ENCODE measurements at places on chromosomes 1 and 21.

GRCh38 chr1:1893291-1893985 lies 2.6 kb upstream of the GNB1 start:
- DNase-seq = no peak

- DNase-seq = no peak
Observed at GRCh38 chr21:34630536-34631143, 15.7 kb upstream of the RCAN1 start.

- no peak for DNase-seq
Observed at GRCh38 chr1:197911857-197912696, 5.1 kb upstream of the LHX9 start.

DNA sequence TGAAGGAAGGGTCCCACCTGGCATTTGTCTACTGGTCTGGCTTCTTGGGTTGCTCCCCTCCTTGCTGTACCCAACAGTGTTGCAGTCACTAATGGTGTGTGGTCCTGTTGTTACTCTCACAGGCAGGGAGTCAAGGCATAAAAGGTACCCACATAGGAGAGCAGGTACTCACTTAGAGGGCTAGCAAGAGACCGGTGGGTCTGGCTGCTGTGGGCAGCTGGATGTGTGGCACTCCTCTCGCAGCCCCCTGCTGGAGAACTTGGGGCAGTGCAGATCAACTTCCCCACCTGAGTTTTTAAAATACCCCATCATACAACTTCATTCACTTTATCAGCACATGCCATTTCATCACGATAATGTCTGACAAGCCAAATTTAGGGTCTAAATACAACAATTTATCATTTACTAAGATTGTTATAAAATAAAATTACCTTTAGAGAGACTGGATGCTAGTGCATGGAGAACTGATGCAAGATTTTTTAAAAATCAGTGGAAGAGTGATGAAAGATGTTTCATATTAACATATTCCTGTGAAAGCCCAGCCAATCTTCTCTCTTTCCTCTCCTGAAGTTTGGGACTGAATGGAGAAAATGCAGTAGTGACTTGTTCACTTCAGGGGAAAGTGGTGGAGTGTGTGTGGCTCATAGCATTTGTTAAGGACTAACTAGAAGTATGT lies 42.8 kb downstream of the ACP6 start:
- peak; percentile 28 for DNase-seq

- no peak for DNase-seq
Observed at GRCh38 chr1:153929426-153929825, 6.7 kb upstream of the GATAD2B start.

DNA sequence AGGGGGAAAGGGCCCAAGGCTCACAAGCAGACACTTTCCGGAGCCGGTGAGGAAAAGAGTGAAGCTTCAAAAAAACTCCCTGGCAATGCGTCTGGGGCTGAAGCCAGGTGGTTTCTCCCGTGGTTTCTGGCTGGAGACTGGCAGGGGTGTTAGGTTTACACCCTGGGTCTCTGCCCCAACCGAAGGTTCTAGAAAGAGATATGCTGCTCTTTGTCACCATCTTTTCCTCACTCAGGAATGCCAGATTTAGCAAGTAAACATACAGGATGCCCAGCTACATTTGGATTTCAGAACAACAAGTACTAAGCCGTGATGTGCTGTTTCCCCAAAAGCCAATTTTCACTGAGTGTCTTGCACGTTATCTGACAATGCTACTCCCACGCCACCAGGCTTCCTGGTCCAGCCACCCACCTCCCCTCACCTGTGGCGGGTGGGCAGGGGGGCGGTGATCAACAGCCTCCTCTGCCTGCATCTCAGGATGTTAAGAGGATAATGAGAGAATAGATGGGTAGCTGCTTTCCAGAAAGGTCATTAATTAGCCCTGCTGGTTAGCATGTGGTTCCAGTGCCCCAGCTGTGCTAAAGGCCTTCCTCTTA lies 69.6 kb upstream of the OLIG2 start:
- no peak for DNase-seq

- DNase-seq = no peak
Observed at GRCh38 chr1:164588516-164589341, 29.7 kb downstream of the PBX1 start.

GRCh38 chr1:50527249-50527986 lies 104.2 kb upstream of the DMRTA2 start:
- no peak for DNase-seq

DNA sequence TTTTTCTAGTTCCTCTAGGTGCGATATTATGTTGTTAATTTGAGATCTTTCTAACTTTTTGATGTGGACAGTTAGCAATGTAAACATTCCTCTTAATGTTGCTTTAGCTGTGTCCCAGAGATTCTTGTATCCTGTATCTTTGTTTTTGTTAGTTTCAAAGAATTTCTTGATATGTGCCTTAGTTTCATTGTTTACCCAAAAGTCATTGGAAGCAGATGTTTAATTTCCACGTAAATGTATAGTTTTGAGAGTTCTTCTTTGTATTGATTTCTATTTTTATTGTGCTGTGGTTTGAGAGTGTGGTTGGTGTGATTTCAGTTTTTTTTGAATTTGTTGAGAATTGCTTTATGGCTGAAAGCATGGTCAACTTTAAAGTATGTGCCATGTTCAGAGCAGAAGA lies 319.4 kb downstream of the PTBP2 start:
- no peak for DNase-seq

DNA sequence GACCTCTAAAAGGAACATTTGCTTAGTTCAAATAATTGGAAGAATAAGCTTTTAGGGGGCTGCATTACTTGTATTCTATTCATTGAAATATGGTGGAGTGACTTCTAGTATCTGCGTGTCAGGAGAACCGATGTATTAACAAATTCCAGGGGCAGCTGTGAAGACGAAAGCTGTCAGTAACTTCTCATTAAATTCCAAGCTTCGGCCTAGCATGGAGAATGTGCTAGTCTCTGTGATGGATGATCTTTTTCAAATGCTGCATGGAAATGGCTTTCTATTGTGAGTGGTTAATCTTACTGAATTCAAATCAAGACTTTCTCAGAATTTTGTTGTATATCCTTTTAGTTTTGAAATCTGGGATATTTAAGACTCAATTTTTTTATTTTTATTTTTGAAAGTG lies 429.9 kb downstream of the ADGRL2 start:
- DNase-seq = no peak

DNA sequence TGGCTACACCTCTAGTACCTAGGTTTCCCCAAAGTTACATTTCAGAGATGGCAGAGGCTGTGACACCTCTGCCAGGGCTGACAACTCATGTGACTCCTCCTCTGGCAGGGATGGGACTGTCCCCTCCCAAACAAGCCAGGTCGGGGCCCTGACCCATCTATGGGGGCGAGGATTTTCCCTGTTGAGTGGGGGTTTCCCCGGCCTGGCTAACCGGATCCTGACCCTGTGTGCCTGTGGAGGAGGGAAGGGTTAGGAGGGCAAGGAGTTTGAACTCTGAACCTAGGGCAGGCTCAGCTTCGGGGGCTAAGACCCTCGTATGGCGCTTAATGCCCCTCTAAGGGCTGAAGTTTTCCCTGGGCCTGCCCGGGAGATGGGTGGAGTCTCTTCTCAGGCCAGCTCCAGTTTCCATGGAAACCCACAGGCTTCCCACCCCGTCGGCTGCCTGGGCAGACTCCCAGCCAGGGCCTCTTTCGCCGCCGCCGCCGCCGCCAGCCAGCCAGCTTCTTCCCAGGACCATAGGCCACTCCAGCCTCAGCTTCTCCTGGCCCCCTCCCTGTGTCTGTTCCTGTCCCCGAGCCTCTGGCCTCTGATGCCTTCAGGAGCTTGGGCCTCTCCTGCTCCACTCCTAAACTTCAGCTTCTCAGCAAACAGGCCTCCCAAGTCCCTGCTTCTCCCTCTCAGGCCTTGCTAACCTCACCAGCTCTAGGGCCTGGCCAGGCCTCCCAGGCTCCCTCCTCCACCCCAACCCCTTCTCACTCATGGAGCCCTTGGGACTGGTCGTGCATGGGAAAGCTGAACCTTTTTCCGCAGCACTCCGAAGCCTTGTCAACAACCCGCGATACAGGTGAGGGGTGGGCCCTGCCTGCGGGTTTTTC lies at the start of gene BTBD19:
Gene BTBD19 (plus strand): TSS at position 461 of the 875 bp plus-strand sequence. CDS start 298 bp downstream, at position 759.
- DNase-seq = peak; percentile 73

DNA sequence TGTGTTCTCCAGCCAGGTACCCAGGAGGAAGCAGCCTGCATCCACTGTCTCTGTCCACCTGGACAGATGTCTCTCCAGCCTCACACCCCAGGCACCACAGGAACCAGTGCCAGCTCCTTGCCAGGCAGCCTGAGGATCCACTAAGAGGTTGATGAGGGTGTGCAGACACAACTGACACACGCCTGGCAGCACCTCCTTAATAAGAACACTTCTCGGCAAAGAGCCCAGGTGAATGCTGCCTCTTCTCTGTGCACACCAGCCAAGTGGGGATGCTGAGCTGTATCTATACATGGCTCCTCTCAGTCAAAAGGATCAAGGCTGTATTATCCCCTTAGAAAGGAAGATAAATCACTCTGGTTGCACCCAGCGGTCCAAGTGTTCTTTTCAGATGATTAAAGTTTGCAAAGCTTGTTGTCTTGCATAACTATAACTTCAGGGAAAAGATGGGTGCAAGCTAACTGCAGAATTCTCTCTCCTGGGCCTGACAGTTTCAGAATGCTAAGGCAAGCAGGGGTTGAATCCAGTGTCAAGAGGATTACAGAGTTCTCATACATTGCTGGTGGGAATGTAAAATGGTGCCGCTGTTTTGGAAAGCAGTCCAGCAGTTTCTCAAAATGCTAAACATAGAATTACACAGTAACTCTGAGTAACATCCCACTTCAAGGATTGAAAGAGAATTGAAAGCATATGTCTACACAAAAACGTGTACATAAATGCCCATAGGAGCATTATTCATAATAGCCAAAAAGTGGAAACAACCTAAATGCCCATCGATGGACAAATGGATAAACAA lies 3.7 kb upstream of the CAPN8 start:
- no peak for DNase-seq

GRCh38 chr1:72186733-72187307 lies 95.5 kb downstream of the NEGR1 start:
- no peak for DNase-seq

GRCh38 chr1:92482665-92483609 lies 3.8 kb downstream of the GFI1 start:
- DNase-seq = no peak

DNA sequence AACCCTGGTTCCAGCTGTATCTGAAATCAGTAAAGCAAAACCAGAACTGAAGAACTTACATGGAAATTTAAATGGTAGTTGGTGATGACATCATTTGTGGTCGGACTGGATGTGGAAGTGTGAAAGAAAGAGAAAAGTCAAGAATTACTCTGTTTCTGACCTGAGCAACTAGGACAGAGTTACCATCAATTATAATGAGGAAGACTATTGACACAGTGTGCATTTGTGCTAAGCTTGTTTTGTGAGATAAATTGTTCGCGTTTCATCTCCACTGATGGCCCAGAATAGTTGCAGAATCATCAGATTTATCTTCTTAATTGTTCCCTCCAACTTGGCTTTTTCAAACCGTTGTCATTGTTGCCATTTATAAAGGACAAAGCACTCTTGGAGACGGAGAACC lies 410.6 kb upstream of the DEPDC1 start:
- DNase-seq = no peak

DNA sequence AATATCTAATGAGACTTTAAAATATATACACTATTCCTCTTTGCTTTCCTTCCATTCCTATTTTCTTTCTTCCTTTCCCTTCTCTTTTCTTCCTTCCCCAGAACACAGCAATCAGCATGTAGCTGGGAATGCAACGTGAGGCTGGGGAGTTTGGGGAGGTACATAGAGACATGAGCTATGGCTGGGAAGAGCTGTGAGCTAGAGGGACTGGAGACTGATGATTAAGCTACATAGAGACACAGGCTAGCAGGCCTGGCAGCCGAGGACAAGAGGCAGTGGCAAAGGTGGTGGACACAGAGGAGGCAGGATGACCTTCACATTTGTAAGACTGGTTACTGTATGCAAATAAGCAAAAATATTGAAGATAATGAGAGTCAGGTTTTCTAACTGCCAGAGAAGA lies 7.5 kb downstream of the LPAR3 start:
- DNase-seq = no peak

GRCh38 chr1:158014731-158015320 lies 21.4 kb downstream of the KIRREL1 start:
- no peak for DNase-seq

DNA sequence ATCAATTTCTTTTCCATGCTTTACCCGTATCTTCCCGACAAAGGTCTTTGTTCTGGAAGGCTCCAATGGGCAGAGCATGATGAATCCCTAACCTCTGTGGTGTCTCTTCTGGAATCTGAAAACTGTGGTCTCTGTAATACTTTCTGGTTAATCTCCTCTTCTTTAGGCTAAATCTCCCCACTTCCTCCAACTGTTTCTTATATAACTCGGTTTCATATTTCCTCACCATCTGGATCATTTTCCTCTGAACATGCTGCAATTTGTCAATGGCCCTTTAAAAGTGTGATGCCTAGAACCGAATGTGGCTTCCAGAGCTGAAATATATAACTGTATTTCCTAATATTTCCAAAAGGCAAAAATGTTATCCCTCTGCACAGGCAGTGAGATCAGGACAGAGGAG lies 66.1 kb downstream of the ALG14 start:
- DNase-seq = no peak

DNA sequence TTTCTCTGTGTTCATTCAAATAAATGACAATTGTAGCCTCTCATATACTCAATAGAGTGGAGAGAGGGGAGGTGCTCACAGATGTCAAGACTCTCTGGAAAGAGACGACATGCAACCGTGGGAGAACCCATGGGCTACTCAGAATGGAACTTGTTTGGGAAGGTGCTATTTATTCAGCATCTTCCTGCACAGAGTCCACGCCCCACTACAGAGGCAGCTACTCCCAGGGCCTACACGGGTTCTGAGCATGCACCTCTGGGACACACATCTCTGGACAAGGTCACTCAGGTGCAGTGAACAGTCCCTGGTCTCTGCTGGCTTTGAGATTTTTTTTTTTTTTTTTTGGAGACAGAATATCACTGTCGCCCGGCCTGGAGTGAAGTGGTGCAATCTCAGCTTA lies 64.1 kb downstream of the NID1 start:
- no peak for DNase-seq

DNA sequence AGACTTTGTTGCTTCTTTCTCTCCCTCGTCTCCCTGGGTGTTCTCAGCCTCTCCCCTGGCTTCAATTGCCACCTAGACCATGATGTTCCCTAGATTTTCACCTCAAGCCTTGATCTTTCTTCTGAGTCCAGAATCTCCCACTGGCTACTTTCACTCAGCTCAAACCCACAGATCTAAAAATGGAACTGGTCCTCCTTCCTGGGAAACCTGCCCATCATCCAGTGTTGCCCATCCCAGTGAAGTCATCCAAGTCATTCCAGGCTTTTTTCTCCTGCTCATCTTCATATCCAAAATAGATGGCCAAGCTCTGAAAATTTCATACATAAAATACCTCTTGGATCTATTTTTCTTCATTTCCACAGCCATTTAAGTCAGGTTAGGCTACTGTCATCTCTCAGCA lies 347.4 kb downstream of the KCNH1 start:
- DNase-seq = no peak

DNA sequence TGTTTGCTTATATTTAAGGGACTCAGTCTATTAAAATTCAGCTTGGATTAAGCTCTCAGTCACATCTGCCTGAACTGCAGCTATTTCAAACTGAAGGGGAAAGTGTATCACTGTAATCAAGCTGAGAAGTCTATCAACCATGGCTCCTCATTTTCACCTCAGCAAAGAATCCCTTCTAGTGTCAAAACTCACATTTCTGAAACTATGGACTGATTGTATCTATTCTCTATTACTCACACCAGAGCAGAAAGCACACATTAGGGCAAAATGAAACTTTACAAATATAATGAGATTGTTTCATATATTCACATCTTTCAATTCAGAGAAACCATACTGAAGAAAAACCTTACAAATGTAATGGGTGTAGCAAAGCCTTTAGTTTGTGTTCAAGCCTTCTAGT lies 14.6 kb upstream of the C1orf146 start:
- no peak for DNase-seq

GRCh38 chr1:41368366-41368765 lies 7.1 kb downstream of the FOXO6 start:
- no peak for DNase-seq
